ENCODE measurements at places on chromosomes 2 and 18.

DNA sequence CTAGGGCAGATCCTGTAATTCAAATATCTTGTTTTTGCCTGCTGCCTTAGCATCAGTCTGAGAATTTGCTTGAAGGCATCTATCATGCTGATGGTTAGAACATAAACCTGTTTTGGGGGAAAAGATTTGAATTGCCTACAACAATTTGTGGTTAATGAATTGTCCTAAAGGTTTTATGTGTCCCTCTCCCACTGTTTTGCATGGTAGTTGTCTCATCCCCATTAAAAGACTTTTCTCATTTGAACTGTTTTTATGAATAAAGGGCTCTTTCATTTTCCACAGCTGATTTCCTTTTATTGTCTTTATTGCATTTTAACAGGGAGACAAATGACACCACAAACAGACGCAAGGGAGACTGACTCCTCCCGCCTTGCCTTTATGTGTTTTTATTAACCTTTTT, 275.6 kb downstream of the PIK3C3 start:
- DNase-seq, result no peak

DNA sequence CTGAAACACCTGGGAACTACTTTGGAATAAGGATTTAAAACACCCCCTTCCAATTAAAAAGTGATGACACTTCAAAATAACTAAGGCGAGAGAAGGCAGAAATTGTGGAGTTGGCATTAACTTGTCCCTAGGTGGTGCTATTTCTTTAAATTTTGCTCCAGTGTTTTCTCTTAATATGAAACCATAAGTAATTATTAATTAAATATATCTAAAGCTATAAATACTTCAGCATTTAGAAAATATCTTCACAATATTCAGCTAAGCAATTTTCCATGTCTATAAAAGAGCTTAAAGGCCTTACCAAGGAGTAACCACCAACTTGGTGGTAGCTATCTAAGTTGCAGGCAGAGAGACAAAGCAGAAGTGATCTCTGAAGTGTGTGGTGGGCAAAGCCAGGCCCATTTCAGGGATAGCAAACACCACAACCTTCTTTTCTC, 186.8 kb upstream of the PGAP1 start:
- peak; percentile 61 for DNase-seq

GRCh38 chr18:10536280-10536679, 10.5 kb downstream of the NAPG start:
- DNase-seq, result no peak

GRCh38 chr18:2587788-2588187, 16.4 kb downstream of the NDC80 start:
- DNase-seq, result no peak

- no peak for DNase-seq
Observed at GRCh38 chr2:78979380-78980151, 45.9 kb upstream of the REG3G start.

- DNase-seq, result no peak
Observed at GRCh38 chr2:32005371-32005976, 5.3 kb downstream of the MEMO1 start.

DNA sequence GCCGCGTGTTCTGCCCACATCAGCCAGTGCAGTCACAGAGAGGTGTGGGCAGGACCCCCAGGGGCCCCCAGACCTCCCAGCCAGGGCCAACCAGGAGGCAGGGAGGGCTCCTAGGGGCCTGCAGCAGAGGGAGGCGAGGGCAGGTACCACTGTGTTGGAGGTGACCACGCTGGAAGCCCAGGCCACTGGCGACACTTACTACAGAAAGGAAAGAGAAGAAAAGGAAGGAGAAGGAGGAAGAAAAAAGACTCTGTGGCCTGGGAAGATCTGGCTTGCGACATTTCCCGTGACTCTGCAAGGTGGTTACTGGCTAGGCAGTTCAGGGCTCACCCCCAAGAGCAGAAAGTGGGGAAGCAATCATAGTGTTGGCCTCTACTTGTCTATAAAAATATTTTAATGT, 98.1 kb upstream of the BCL2L11 start:
- no peak for DNase-seq

- DNase-seq, result no peak
Observed at GRCh38 chr2:118490330-118490729, 357.1 kb downstream of the EN1 start.

GRCh38 chr2:240567137-240567871, 980 bp upstream of the RNPEPL1 start:
- DNase-seq, result peak; percentile 38

GRCh38 chr2:5974477-5974876, 282.3 kb downstream of the SOX11 start:
- DNase-seq, result no peak

- DNase-seq, result no peak
Observed at GRCh38 chr18:12398625-12399024, 9.1 kb upstream of the PRELID3A start.

DNA sequence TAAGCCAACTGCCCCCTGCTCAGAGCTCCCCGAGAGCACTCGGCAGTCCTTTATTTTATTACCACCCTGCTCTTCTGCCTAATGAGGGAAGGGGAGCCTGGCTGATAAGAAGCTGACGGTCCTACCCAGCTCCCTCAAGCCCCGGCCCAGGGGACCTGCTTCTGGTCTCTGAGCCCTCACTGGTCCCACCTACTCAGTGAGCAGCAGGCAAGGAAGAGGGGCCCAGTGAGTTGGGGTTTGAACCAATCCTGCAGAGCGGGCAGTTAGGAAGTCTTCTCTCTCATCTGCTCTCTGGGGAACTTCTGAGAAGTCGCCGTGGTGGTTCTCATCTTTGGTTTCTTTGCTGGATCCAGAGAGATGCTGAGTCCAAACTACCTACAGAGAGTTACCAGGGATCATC, 218.9 kb downstream of the NDUFA10 start:
- no peak for DNase-seq

DNA sequence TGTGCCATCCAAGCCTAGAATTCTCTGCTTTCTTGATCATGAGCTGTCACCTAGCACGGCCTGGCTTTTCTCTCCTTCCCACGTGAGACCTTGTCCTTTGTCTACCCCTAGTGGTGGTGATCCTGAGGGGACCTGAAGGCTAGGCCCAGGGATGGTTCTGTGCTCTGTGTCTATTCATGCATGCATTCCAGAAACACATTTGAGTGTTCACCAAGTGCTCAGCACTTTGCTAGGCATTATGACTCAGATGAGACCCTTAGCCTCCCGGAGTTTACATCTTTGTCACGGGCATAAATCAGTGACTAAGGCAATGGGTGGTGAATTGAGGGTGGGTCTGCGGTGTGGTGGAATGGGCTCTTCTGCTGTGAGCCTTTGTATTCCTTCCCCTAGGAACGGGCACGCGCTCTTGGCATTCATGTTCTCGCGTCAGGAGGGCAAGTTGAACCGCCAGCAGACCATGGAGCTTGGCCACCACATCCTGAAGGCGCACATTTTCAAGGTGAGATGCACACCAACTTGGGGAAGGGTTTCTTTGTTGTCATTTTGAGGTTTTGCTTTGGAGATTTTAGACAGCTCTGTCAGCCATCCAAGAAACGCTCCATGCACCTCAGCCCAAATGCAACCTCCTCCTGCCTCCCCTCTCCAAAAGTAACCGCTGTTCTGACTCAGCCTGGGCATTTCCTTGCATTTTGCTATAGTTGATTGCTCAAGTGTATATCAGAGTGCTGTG, 100.9 kb downstream of the WDSUB1 start:
- DNase-seq, result peak; percentile 28

GRCh38 chr2:197705912-197706838, 1.0 kb downstream of the MARS2 start:
- peak; percentile 71 for DNase-seq
